Effector CD4-positive, alpha-beta T cell (primary cell): ENCODE measurements at places on chromosomes 3 and 15.

DNA sequence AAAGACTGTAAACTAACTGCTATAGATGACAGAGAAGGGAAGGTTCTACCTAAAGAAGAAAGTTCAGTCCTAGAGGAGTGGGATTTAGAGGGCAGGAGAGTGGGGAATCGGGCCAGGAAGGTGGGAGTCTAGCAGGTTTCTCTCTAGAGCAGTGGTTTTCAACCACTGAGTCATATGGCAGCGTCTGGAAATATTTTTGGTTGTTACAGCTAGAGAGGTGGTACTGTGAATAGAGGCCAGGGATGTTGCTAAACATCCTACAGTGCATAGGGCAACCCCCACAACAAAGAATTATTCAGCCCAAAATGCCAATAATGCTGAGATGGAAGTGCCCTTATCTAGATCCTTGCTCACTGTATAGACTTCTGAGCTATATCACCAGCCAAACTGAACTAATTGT lies 28.7 kb downstream of the ATP1B3 start:
- DNase-seq, result no peak

DNA sequence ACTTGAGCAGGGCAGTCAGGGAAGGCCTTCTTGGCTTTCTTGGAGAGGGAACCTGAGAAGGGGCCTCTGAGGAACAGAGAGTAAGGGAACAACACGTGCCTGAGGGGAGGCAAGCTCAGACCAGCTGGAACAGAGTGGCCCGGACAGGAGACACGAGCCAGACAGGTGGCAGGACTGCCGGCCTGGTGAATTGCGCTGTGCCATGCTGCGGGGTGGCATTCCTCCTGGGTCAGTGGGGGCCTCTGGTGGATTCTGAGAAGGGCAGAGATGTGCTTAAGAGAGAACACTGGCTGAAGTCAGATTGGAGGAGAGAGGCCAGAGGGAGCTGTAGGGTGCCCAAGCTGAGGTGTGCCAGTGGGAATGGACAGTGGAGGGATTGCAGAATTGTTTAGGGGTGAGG lies 4.9 kb downstream of the CHAC1 start:
- no peak for DNase-seq

- no peak for DNase-seq
Observed at GRCh38 chr3:155745795-155746550, 1.1 kb upstream of the PLCH1 start.

DNA sequence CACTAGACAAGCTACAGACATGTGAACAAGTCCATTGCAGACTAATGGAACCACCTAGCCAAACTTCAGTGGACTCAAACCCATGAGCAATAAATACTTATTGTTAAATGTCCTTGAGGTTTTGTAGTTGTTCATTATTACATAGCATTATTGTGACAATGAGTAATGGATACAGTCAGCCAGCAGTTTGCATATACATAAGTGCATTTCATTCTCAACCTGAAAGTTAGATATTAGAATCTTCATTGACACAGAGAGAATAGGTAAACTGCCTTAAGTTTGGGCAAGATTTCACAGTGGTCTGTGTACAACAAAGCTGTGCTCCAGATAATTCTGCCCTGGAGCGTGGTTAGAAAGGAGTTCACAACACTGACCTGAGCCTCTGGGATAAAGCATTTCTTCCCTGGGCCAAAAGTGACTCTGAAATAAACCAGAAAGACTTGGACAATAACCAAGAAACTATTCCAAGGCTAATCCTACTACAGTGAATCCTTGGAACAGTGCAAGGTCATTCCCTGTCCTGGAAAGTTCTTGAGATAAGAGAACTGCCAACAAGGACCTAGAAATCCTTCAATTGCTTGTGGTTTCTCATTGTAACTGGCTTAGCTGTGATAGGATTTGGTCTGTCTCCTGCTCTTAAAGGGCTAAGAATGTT lies 225.5 kb upstream of the STT3B start:
- DNase-seq, result no peak

DNA sequence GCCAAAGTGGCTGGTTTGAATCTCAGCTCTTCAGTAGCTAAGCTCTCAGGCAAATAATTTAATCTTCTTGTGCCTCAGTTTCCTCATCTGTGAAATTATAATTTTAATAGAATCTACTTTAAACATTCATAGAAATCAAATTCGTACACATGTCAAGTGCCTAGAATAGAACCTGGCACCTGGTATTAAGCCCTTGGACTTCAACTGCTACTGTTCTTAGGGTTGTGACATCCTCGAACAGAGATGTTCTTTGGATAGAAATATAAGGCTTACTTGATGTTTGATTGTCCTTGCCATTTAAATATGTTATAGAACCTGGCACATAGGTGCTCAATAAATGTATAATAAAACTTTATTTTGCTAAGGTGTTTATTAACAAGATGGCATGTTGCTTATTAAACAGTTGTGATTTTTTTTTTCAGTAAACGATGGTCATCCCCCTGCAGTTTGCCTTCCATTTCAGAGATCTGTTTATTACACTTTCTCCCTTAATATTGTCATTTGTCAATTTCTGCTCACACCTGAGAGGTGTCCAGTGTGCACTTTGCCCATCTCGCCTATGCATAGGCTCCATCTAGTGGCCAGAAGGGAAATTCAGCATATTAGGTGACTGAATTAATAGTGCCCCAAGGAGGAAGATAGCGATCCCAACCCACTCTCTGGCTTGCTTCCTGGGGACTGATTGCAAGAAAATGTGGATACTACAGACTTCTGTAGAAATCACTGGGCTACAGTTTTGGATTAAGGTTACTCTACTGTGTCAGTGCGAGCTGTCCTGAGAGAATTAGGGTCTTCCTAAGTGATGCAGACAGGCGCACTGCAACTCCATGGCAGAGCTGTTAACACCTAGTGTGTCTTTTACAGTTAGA lies 10.7 kb downstream of the IGF1R start:
- peak; percentile 27 for DNase-seq

DNA sequence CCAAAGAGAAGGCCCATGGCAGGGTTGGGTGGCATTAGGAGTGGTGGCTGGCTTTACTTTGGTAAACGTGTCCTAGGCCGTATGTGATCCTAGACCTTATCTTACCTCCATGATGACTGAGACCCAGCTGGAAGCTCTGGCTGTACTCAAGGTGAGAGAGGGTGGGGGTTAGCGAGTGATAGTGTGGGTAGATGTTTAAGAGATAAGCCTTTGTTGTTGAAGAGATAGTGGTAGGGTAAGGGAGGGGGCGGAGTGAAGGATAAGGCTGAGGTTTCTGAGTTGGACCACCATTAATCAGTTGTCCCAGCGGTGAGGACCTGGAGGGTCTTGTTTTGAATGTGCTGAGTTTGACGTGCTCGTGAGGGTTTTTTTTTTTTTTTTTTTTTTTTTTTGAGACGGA lies 61.5 kb upstream of the ULK4 start:
- DNase-seq, result no peak
